ENCODE measurements at places on chromosomes 4 and X. TPM values are rescaled to one million over a fixed set of nuclear protein-coding genes. Genes with fewer than 3 reads are reported as not detected.

DNA sequence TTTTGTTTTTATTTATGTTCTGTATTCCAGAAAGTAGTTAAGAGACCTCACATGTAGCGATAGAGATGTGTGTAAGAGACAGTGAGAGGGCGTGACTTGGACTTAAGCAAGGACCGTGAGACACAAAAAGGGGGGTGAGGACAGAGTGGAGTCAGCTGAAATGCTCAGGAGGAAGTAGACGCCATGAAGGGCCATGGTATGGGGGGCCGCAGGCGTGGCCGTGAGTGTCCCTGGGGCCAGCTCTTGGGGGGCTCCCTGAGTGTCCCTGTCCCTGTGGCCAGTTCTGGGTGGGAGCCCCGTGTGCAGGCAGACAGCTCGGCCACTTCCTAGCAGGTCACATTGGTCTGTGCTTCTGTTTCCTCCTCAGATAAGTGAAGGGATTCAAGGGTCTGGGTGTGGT is 23.0 kb upstream of the MSANTD1 start:
- no peak for DNase-seq

GRCh38 chr4:67292045-67292444 is 253.3 kb downstream of the CENPC start:
- DNase-seq, result no peak

GRCh38 chr4:136306361-136306760 is 1225.9 kb downstream of the PCDH18 start:
- DNase-seq, result no peak

- DNase-seq, result no peak
These were observed 107.6 kb upstream of the PDLIM3 start for GRCh38 chr4:185642907-185643306.

GRCh38 chr4:6470502-6471306 is 1.7 kb downstream of the PPP2R2C start:
- DNase-seq, result no peak

GRCh38 chr4:90069151-90069550 is 58.0 kb upstream of the CCSER1 start:
- no peak for DNase-seq

GRCh38 chr4:156754832-156755570 is 216.6 kb downstream of the PDGFC start:
- no peak for DNase-seq

DNA sequence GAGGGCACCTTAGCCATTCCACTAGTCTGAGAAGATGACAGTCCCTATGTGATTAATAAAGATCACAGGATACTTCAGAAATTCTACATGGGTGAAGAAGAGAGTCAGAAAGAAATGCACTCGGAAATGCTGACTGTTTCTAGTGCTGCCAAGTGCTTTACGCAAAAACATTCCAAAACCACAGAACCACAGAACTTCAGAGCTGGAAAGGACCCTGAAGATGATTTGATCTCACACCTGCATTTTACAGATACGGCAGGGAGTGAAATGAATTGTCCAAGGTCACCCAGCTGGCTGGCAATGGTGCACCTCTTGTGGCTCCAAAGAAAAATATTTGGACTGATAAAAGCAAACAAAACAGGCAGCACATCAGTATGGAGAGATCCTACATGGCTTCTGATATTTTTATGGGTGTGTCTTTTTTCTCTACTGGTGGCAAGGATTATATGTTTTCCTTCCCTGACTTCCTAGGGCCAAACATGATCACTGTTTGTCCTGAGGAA is 115.9 kb downstream of the MAML3 start:
- DNase-seq, result no peak

WNK3 gene
- 6.9 TPM for polyA plus RNA-seq

FABP2 gene
- 0.05 TPM for polyA plus RNA-seq

Measured in left kidney (tissue), 8 donors.